Endodermal cell (in vitro differentiated cells): ENCODE measurements at places on chromosomes 3 and 15. TPM values are rescaled to one million over a fixed set of nuclear protein-coding genes. Genes with fewer than 3 reads are reported as not detected.
A peak's percentile ranks its signal among the peaks of the same experiment; 100 is the strongest.

Gene VILL
- total RNA-seq = 15.5 to 23.2 TPM (median 21.3 TPM) in 3 replicates

DNA sequence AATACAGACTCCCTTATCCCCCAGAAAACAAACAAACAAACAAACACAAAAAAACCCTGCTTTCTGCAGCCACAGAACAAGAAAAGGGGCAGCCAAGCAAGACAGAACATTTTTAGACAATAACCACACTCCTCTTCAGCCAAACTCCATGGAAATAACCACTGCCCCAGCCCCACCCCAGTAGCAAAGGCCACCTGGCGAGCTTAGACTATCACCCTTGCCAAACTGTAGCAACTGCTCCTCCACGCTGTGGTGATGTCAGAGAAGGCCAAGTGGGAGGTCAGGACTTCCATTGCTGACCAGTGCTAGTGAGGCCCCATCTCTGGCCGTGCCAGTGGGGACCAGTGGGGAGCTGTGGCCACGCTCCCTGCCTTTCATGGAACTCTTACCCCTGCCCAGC lies 60.3 kb upstream of the CHRNA7 start:
- no peak for DNase-seq

- no peak for DNase-seq
Observed at GRCh38 chr3:19105826-19106225, 42.5 kb upstream of the KCNH8 start.

Gene ZNF620
- 16.8 and 17.0 TPM in 2 replicates for total RNA-seq

GRCh38 chr3:64046996-64047594 lies 23.8 kb upstream of the PSMD6 start:
- no peak for DNase-seq

DNA sequence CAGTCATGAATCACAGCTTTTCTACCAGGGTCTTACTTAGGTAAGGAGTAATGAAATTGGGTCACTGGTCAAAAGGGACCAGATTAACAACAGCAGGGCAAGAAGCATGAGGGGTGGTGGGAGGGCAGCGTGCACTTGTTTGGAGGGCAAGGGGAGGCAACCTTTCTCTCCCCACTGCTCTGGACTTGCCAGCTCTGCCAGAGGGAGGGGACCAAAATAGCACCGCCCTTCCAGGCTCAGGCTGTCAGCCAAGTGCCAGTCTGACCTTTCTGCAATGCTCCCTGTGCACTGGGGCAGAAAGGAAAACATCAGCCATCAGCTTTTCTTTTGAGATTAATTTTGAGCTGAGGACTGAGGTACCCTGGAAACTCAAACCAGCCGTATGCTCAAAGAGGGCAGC lies 4.5 kb upstream of the ULK3 start:
- no peak for DNase-seq

GRCh38 chr3:29561651-29562149 lies 280.8 kb downstream of the RBMS3 start:
- no peak for DNase-seq

DNA sequence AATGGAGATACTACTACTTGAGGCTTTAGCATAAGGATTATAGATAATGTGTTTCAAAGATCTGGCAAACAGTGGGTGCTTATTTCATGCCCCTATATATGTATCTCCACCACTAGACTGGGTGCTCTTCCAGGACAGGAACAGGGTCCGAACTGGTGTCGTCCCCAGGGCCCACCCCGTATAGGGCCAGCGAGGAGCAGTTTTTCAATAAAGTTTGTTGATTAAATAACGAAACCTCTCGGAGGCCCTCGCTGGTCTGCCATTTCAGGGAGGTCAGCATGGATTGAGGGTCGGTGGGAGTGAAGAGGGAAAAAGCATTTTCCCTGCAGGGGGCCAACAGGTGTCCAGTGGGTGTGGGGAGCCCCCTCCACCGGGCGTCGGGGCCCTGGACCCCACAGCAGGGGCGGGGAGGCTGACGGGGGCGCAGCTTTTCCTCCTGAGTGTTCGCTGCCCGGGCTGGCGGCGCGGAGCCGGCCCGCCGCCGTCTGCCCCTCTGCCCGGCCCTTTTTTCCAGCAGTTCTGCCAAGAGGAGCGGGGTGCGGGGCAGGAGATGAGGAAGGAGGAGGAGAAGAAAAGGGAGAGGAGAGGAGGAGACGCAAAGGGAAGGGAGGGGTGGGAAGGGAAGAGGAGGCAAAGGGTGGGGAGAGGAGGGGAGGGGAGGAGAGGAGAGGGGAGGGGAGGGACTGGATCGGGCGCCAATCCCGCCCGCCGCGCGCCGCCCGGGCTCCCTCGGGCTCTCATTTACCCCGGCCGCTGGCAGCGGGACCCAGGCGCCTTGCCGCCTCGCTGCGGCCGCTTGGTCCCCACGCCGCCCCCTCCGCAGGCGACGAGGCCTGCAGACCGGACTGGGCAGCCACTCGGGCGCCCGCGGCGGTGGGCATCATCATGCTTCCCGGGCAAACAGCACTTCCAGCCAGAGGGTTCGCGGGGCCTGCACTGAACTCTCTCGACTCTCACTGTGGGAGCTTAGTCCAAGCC lies 66.3 kb downstream of the ISG20 start:
- peak; percentile 70 for DNase-seq

GRCh38 chr3:102006812-102007485 lies 157.6 kb downstream of the NFKBIZ start:
- no peak for DNase-seq

Gene CDC25A
- total RNA-seq = 14.0 to 50.9 TPM (median 48.9 TPM) in 3 replicates

Gene TFRC
- total RNA-seq = 78.7 and 90.0 TPM in 2 replicates

- no peak for DNase-seq
Observed at GRCh38 chr15:65804252-65804931, 12.3 kb upstream of the DENND4A start.

Gene DUOXA1
- 0.75 and 0.99 TPM in 2 replicates for total RNA-seq

Gene STARD9
- total RNA-seq = 0.97 to 1.5 TPM (median 1.1 TPM) in 3 replicates

DNA sequence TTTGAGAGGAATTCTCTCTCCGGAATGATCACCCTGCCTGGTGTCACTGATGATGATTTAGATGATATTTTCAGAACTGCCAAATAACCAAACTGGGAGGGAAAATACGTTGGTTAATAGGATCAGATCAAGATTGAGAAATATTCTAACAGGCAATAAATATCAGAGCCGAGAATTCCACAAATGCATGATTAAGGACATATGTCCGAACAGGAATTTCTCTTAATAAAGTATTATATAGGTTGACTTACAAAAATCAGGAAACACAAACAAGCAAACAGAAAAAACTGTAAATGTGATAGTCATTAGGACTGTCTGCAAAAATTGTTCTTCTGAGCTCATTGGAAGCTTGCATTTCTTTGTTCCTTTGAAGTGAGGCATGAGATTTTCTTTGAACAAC lies 75.1 kb upstream of the PHLDB2 start:
- no peak for DNase-seq

- no peak for DNase-seq
Observed at GRCh38 chr3:149368201-149368673, 9.2 kb downstream of the TM4SF1 start.

DNA sequence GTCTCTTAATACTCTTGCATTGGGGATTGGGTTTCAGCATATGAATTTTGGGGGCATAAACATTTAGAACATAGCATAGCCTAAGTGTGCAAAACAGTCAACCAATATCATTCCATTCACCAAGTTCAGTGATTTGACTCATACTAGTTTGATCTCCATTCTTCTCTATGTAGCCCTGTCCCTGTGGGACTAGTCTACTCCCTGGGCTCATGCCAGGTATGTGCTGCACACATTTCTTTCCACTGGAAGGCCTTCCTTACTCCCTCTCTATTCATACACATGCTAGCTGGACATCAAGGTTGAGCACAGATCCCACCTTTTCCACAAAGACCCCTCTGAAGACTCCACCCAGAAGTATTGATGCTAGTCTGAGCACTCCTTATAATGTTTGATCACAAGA lies 5.1 kb downstream of the ZDHHC23 start:
- DNase-seq = no peak

GRCh38 chr3:164476631-164477030 lies 601.7 kb downstream of the SI start:
- DNase-seq = no peak

GRCh38 chr15:59005579-59005978 lies 18.1 kb downstream of the RNF111 start:
- no peak for DNase-seq

DNA sequence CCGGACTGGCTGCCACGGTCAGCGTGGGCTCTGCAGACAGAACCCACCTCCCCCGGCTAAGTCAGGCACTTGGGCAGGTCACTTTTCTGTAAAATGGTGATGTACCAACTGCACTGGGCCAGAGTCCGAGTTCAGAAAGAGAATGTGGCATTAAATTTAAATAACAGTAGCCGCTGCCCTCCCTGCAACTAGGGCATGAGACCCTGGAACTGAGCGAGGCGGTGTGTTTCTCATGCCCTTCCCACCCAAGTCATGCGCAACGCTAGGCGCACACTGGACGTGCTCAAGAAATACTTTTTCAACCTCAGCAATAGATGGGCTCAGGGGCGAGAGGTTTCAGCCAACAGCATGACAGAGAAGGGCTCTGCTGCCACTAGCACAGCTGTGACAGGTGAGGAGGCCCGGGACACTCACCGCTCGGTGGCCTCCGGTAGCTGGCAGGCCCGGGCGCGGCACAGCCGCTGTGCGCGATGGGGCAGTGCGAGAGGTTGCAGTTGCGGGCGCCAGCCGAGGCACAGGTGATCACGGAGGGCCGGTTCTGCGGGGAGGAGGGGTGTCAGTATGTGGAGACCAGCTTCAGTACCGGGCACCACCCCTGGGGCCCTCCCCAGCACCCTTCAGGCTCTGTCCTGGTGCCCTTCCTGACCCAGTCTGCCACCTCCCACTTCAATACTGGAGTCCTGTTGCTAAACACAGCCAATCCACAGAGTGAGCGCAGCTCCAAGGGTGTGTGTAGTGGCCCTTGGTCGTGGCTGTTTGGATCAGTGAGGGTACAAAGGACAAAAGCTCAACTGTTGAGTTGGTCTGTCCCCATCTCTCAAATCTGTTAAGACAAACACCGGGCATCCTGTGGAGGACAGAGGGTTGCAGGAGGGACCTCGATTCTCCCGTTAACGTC lies 84.5 kb downstream of the VGLL4 start:
- peak; percentile 46 for DNase-seq

- DNase-seq = peak; percentile 80
Observed at GRCh38 chr3:119145500-119146167, at the start of gene TEX55. TEX55 (plus strand) TSS chr3:119146165; CDS start chr3:119146190, 25 bp downstream.

DNA sequence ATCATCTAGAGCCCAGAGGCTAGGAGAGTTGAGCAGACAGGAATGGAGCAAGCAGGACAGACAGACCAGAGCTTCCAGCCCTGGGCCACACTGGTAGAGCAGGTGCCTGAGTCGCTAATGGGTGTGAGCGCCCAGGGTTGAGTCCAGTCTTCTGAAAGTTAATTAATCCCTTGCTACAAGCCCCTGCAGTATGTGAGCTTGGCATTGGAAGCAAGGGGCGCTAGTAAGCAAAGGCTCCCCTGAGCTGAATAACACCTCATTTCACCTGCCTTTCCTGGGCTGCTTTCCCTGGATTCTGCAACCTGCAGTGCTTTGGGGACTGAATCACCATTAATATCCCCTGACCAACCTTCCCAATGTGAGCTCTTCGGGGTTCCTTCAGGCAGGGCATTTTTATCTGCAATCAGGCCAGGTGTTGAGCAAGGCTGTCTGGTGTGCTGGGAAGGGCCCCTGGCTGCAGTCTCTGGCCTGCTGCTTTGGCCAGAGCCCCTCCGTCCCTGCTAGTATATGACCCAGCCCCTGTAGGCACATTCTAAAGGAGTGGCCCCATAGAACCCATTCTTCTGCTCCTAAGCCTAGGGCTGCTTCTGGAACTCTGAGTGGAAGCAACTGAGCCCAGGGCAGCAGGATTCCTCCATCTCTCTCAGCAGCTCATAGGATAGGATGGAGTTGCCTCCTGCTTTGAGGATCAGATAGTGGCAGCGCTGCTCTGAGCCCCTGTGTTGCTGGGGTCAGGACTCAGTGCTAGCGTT lies 45.1 kb upstream of the EPHB1 start:
- DNase-seq = peak; percentile 60

Gene FETUB
- not detected in 3 replicates for total RNA-seq

Gene SLC28A2
- 0.42 to 6.8 TPM (median 4.4 TPM) in 3 replicates for total RNA-seq

Gene SUSD5
- 0.82 to 2.1 TPM (median 1.3 TPM) in 3 replicates for total RNA-seq

Gene SOX14
- 0.11 and 0.13 TPM in 2 replicates for total RNA-seq

Gene AMIGO3
- total RNA-seq = 1.3 and 3.0 TPM in 2 replicates

DNA sequence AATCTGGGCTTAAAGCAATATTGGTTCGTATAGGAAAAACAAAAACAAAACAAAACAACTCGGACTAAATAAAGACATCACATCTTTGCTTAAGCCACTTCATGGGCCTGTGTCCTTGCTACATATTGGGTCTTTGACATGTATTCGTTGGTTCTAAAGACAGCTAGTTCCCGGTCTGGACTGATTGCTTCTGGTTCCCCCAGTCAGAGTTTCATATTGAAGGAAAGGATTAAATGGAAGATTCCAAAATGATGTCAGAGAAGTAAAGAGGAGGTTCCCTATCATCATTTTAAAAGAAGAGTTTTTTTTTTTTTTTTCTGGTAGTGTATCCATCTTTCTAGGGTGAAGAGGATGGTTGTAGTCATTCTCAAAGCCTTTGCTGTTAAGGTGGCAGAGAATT lies 2.3 kb downstream of the OXSR1 start:
- DNase-seq = no peak

Gene EEFSEC
- 11.9 TPM in 2 replicates for total RNA-seq

DNA sequence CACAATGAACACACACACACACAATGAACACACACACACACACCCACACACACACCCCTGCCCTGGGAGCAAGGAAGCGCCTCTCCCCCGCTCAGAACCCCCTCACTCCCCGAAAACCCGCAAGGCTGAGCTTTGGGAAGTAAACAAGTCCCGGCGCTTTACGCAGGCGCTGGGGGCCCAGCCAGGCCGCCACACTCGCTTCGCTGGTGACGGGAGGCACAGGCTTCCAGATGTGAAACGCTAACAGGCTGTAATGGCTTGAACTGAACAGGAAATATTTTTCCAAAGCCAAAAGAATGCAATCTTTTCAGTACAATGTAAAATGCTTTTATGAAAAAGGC lies 122.7 kb upstream of the IGF1R start:
- no peak for DNase-seq

- DNase-seq = no peak
Observed at GRCh38 chr3:152259468-152259867, 9.3 kb upstream of the MBNL1 start.

DNA sequence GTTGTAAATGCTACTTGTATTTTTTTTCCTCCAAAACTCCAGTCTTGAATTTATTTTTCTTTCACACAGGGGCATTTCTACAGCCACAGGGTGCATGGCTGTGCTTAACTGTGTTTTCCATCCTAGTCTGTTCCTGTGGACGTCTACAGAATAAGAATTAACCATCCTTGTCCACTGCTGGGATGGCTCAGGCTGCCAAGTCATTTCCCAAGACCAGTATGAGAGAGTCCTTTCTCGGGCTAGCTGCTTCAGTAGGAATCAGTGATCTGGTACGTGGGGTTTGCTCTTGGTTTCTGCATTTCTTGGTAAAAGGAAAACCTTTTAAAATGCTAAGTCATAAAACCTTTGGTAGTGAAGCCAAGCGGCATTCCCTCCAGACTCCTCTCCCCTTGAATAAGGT lies 29.8 kb downstream of the CHDH start:
- DNase-seq = no peak

- no peak for DNase-seq
Observed at GRCh38 chr3:10561946-10562560, 56.7 kb upstream of the ATP2B2 start.

- no peak for DNase-seq
Observed at GRCh38 chr3:103137830-103138229, 703.0 kb downstream of the ZPLD1 start.
